ENCODE measurements at places on chromosomes 2 and 18.

DNA sequence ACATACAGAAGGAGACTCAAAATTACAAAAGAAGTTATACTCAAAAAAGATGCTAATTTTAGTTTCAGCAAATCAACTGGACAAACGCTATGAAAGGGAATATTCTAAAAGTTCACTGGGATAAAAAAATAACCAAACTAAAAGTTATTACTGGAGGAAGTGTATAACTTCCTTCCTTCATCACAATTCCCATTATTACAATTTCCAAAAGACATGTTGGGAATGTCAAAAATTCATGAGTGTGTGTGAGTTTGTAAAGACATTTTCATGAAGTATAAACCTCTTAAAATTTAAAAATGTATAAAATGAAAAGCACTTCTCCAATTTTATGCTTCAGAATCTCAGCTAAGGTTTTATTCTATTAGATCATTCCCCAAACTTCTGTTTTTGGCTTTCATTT, 67.8 kb downstream of the MERTK start:
- DNase-seq = no peak

DNA sequence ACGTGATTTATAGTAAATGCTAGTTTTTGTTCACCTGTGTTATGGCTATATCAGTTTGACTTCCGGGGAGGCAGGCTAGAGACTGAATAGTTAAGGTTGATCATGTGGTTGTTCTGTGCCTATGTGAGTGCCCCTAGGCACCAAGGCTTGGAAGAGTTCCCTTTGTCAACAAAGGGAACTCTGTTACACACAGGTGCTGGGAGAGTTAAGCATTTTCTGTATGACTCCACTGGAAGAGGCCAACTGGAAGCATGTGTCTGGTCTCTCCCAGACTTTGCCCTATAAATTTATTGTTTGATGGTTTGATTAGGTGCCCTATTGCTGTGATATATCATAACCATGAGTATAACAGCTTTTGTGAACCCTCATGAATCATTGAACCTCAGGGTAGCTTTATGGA, 63.8 kb downstream of the ARL6IP6 start:
- no peak for DNase-seq

DNA sequence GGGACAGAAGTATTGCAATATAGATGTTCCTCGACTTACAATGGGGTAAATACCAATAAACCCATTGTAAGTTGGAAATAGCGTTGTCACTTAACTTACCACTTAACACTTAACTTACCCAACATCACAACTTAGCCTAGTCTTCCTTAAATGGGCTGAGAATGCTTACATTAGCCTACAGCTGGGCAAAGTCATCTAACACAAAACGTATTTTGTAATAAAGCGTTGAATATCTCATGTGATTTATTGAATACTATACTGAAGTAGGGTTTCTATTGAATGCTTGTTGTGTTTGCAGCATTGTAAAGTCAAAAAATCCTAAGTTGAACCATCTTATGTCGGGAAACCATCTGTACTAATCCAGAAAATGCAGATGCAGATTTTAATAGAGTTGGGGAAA, 23.6 kb downstream of the IL1R2 start:
- no peak for DNase-seq

GRCh38 chr18:9804517-9805104, 81.2 kb upstream of the TXNDC2 start:
- DNase-seq = no peak

DNA sequence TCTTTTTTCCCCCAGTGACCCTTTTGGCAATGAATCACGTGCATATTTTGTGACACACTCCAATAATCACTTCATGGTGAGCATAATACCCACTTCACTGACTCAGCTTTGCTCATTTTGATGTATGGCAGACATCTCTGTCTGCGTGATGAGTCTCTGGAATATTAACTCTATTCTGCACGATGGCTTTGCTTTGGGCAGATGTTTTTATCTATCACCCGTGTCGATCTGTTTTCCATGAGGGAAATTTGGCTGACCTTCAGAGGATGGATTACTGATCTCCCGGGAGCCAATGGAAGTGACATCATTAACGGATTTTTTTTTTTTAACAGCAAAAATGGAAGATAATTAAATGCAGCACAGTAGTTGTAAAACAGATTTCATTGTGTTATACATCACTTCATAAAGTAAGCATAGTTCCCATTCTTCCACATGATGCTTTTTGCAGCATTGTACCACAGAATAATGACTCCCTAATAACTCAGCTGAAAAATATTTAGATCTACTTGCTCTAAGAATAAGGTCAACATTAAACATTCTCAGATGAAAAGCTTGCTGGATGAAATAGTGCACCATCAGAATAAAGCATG, 29.8 kb downstream of the CDC42EP3 start:
- peak; percentile 40 for DNase-seq

DNA sequence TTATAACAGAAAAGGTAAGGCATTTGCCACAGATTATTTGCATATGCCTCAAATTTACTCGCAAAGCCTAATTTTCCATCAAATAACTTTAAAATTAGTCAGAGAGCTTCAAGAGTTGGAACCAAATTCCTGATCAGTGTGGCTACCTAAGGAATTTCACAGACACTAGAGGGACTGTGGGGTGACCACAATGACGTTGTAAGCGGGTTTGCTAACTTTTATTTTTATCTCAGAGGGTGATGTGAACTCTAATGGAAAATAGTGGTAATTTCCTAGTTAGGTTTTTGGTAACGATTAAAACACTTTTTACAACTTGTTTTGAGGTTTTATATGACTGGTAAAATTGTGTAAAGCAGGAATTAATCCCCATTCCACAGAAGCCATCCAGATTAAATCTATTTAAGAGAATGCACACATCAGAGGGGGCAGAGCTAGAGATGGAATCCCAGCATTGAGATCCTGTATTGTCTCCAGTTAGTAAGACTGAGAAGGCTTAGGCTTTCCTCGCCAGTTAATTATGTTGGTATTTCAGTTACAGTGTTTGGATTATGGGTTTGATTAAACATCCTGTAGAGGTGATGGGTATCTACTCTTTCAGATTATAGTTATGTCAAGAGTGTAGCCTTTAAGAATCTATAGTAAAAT, 129.0 kb downstream of the GPD2 start:
- no peak for DNase-seq

DNA sequence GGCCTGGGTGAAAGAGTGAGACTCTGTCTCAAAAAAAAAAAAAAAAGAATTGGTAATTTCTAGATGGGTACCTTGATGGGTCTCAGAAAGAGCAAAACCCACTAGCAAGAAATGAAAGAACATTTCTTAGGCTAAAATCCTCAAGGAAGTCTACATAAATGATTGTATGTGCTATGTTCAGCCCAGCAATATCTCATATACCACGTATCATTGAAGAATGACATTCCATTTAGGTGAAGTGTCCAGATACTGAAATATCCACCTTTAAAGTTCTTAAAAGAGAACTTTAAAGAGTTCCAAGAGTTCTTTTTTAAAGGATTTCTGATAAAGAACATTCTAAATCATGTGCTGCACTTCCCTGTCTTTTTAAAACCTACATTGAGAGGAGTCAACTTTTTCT, 19.2 kb downstream of the NRP2 start:
- no peak for DNase-seq

DNA sequence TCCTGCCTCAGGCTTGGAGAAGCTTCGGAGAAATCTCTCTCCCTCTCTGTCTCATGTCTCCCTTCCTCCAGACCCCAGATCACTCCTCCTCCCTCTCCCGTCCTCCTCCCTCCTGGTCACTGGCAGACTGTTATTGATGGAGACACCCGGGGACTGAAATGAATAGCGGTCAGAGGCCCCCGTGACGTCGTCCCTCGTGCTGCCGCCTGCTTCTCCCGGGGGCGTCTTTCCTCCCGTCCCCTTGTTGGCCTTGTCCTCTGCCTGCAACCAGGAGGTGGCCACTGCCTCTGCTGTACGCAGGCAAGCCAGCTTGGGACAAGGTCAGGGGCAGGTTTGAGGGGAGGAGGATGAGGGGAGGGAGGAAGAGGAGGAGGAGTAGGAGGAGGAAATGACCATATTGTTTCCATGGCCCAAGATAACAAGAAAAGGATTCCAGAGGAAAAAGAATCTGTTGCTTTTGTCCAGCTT, 78.2 kb downstream of the CELF4 start:
- DNase-seq = no peak

DNA sequence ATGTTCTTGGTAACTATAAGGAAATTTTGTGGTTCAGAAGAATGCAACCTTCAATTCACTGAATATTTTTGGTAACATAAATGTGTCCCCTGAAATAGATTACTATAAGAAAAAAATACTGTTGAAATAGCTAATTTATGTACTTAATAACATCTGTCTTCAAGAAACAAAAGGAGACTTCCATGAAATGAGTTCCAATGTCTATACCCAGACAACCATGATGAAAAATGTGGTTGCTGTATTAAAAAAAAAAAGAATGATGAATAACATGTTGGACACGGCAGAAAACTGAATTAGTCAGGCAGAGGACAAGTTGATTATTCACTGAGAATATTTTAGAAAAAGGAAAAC, 98.5 kb downstream of the TACR1 start:
- DNase-seq = no peak

DNA sequence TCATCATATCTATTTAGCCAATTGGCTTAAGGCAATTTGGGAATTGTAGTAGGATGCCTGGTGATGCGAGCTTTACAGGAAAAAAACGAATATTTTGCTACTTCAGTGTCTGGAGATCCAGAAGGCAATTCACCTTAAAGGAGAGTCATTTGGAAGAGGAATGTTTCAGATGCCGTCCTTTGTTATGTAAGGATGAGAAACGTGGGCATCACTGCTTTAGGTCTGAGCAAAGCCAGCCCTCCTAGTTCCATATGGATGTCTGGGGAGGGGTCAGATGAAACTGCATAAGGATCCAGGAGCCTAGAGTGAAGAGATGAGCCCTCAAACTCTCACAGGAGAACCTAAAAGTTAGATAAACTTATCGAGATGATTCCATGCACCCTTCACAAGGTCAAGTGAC, 30.9 kb upstream of the DOCK10 start:
- DNase-seq = no peak

DNA sequence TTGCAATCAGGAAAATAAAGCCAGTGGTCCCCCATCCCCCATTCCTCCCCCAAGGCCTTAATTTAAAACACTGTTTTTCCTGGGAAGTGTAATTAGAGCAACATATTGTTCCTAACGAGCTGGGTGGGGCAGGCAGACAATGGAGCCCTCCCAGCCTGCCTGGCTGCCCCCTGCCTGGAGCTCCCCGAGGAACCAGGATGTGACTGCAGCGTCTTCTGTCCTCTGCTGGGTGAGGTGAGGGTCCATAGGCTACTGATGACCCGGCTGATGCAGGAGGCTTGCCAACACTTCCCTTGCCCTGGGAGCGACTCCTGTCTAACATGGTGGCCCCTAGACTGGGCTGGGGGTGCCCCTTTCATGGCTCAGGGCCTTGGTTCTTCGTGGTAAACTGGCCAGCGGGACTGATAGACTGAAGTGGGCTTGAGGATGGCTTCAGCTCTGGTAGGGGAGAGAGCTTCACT, 152.4 kb downstream of the DYSF start:
- DNase-seq = no peak

GRCh38 chr2:30763151-30763660, 44.0 kb downstream of the CAPN13 start:
- no peak for DNase-seq

DNA sequence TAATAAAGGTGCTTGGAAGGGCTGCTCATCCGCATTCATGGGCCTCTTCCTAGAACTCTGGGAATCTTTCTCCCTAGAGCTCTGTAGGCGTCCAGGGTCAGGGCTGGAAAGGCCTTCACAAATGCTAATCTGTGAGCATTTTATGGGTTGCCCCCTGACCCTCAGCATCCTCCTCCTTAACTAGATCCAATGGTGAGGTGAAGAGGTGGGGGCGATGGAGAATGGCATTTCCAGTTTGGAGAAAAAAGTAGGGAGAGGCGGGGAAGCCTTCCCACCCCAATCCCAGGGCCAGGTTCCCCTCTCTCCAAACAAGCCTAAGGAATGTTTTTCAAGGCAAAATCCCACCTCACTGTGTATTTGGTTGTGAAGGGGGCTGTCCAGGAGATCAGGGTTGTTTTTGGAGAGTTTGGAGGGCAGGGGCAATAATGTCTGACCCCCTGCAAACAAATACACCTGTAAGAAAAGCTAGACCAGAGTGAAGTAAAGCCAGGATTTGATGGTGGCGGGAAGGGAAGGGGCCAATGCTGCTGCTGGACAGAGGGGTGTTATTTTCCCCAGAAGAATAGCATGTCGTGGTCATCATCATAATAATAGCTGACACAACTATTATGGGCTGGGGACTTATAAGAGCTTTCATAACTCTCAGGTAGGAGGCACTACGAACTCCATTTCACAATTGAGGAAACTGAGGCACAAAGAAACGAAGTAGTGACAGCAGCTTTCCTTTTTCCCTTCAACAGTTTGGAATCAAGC, 1.4 kb upstream of the MYCN start:
- no peak for DNase-seq

DNA sequence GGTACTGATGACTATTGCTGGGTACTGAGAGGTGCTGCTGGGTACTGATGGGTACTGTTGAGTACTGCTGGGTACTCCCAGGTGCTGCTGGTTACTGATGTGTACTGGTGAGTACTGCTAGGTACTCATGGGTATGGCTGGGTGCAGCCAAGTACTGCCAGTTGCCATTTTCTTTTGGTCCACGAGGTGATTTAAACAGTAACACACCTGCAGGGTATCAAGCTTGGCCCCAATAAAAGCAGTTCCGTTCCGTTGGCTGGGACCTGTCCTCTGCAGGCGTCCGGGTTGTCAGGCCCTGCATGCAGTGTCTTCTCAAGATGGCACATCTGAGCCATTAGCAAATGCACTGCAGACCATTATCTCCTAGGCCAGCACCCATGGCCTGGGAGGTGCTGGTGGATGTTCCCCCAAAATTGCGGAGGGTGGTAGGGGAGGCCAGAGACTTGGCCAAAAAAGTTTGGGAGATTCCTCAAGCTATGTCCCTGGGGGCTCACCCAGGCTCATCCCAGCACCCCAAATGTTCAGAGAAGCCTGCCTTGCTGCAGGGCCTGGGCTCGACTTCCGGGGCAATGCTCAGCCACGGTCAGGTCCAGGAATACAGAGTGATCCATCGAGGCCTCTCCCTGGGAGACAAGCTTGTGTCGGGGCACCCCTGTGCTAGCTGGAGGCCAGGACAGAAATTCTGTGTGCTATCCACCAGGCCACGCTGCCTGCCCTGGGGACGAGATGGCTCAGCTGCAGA, 165.2 kb downstream of the TWIST2 start:
- DNase-seq = no peak

- peak; percentile 51 for DNase-seq
Measured at GRCh38 chr2:42102024-42102590, 54.3 kb downstream of the PKDCC start.

- DNase-seq = no peak
Measured at GRCh38 chr2:226611944-226612318, 187.7 kb downstream of the IRS1 start.

DNA sequence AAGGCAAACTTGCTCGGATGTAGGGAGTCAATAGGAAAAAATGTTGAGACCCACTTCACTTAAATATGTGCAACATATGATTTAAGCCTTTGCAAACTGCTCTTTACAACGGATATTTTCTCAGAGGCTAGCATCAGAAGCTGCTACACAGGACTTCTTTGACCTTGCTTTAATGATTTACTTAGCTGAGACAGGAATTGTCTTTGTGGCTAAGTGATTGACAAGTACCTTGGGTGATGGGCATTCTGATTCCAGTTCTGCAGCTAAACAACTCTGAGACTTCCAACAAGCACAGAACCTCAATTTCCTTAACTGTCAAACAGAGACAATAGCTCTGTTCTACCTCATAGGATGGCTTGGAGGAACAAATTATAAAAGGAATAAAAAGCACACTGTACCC, 150.2 kb downstream of the NCKAP5 start:
- DNase-seq = no peak

All from A673 (cell line).